Colonic mucosa (tissue), 4 donors: ENCODE measurements at places on chromosomes 3 and 15. TPM values are rescaled to one million over a fixed set of nuclear protein-coding genes. Genes with fewer than 3 reads are reported as not detected.
A peak's percentile ranks its signal among the peaks of the same experiment; 100 is the strongest.

Gene POLQ
- 12.5 TPM for total RNA-seq

Gene UBAP1L
- 3.7 TPM for total RNA-seq

Gene GRAMD1C
- total RNA-seq = 4.1 TPM

Gene PRTG
- 1.2 TPM for total RNA-seq

DNA sequence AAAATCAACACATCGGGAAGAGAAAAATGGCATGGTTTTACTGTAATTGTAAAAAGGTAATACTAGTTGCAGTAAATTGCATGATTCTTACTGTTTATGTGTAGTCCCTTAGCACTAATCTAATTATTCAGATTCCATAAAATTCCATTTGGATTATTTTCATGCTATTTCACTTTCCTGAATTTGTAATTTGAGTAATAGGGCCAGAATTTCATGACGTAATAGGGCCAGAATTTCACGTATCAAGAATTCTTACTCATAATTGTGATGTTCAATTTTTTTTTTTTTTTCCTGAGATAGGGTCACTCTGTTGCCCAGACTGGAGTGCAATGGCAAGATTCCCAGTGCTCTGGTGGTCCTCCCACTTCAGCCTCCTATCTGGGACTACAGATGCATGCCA lies 2.9 kb upstream of the U2SURP start:
- no peaks in the 10 kb centered on the region for H3K4me1 ChIP-seq
- H3K4me3 ChIP-seq = no peak overlapping the region
- no peak for DNase-seq
- no peak overlapping the region for H3K27ac ChIP-seq
- no peaks in the 10 kb centered on the region for H3K36me3 ChIP-seq

DNA sequence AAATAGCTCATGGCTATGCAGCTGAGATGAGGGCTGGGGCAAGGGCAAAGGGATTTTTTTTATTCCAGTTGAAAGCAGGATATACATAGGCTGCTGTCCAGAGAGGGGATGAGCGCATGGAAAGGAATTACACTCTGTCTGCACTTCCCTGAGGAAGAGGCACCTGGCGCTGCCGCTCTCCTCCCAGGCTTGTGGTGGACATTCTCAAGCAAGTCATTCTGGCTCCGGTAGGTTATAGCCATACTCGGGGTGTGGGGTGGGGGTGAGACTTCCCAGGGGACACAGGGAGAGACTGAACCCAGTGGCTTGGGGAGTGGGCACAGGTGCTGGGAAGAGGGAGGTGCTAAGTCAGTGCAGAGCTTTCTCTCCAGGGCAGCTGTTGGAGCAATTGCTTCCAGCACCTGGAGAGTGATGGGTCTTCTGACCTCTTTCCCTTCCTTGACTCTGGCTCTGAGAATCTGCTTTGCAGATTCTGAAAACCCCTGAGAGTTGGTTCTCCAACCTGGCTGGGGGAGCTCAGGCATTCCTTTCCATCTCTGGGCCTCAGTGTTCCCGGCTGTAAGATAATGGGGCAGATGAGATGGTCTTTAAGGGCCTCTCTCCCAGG lies 24.3 kb downstream of the CYP8B1 start:
- no peak overlapping the region for H3K4me3 ChIP-seq
- H3K27me3 ChIP-seq = no peaks in the 10 kb centered on the region
- no peaks in the 10 kb centered on the region for H3K36me3 ChIP-seq
- no peaks in the 10 kb centered on the region for H3K4me1 ChIP-seq
- DNase-seq = no peak
- no peak overlapping the region for H3K27ac ChIP-seq

DNA sequence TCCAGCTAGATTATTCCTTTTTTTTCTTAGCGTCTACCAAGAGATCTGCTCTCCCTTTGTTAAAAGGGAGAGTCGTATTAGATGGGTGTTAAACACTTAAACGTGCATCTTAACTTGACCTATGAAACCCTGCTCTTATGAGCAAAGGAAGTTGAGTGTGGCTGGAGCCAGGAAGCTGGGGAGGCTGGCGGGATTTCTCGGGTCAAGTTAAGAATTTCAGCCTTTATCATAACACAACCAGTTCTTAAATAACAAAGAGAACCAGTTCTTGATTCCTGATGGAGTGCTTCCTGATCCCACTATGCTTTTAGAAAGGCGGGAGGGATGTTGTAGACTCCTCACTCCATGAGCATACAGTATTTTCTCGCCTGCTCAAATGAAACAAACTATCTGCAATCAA lies 215.1 kb downstream of the ITPR1 start:
- DNase-seq = no peak
- H3K4me3 ChIP-seq = no peak overlapping the region
- H3K4me1 ChIP-seq = peaks cover 6% of the 10 kb centered on the region
- H3K27ac ChIP-seq = no peak overlapping the region
- H3K27me3 ChIP-seq = no peaks in the 10 kb centered on the region
- H3K36me3 ChIP-seq = no peaks in the 10 kb centered on the region

- no peak overlapping the region for H3K4me3 ChIP-seq
- no peaks in the 10 kb centered on the region for H3K36me3 ChIP-seq
- no peaks in the 10 kb centered on the region for H3K27me3 ChIP-seq
- H3K4me1 ChIP-seq = peaks cover 4% of the 10 kb centered on the region
- no peak for DNase-seq
These were observed 94.7 kb downstream of the LINGO1 start for GRCh38 chr15:77538027-77538451.

DNA sequence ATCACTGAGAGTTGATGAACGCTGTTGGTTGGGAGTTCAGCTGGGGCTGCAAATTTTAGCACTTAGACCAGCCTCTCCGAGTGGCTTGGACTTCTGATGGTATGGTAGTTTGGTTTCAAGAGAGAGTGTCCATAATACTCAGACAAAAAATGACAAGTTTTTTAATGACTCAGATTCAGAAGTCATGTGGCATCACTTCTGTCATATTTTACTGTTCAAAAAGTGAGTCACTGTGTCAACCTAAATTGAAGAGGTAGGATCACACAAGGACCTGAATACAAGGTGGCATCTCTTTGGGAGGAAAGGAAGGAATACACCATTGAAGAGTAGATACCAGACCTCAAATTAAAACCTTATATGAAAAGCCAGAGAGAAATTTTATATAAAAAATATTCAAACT lies 99.1 kb upstream of the CHMP2B start:
- no peak overlapping the region for H3K4me3 ChIP-seq
- H3K27ac ChIP-seq = no peak overlapping the region
- DNase-seq = no peak
- H3K36me3 ChIP-seq = no peaks in the 10 kb centered on the region

DNA sequence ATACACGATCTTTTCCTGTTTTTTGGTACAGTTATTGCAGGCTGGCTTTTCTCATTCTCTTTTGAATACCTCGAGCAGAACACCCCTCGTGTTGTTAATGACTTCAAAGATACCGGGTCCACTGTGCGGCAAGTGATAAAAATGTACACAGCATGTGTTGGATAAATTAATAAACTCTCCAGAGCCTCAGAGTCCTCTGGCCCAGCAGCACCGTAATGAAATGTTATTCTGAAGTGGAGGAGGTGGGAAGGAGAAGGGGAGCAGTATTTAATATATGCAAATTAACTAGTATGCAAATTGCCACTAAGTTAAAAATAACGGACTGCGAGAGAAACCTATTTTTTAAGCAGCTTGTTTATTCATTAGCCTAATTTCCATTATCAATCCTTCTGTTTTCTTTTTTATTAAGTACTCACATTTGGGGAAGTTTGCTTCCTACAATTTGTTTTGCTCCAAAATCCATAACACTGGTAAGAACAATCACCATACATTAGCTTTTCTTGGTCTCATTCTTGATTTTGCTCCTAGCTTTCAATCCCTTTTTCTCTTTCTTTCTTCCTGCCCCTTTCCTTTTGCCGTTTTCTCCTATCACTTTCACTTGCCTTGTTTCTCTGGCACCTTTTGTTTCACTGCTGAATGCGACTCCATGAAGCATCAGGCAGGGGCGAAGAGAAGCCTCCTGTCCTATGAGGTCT lies 462.3 kb upstream of the PPP2R3A start:
- no peak overlapping the region for H3K4me3 ChIP-seq
- H3K36me3 ChIP-seq = no peaks in the 10 kb centered on the region
- H3K4me1 ChIP-seq = no peaks in the 10 kb centered on the region
- H3K27ac ChIP-seq = no peak overlapping the region
- no peak for DNase-seq

DNA sequence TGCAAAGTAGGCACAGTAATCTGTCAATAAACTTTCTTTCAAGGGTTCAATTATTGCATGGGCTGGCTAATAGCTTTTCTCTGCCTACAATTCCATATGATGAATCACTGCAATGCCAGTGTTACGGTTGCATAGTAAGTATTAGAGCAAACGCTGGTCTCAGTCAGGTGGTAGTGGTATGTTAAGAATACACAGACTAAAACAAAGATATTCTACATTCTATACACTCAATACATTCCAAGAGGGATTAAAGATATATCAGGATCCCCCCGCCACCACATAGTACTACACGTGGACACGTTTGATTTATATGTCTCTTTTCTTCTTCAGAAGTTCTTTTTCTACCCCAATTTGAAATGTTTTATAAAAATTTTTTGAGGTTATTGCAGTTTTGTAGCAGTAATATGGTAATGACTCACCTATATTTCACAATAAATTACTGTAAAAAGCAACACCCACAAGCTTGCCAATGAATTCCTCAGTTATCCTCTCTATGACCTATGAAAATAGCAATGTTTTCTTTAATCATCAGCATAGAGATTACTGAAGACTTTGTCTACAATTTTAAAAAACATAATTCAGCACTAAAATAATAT lies 68.2 kb downstream of the CD200R1L start:
- H3K27me3 ChIP-seq = no peaks in the 10 kb centered on the region
- no peak overlapping the region for H3K4me3 ChIP-seq
- DNase-seq = no peak
- no peaks in the 10 kb centered on the region for H3K4me1 ChIP-seq
- H3K27ac ChIP-seq = no peak overlapping the region

- H3K27me3 ChIP-seq = no peaks in the 10 kb centered on the region
- H3K4me1 ChIP-seq = no peaks in the 10 kb centered on the region
- H3K36me3 ChIP-seq = no peaks in the 10 kb centered on the region
- H3K4me3 ChIP-seq = no peak overlapping the region
- no peak for DNase-seq
These were observed 118.4 kb upstream of the TMC3 start for GRCh38 chr15:81492331-81492968.

- H3K4me1 ChIP-seq = no peaks in the 10 kb centered on the region
- H3K27me3 ChIP-seq = no peaks in the 10 kb centered on the region
- H3K27ac ChIP-seq = no peak overlapping the region
- no peak overlapping the region for H3K4me3 ChIP-seq
These were observed 1159.5 kb downstream of the IGSF11 start for GRCh38 chr3:117874904-117875874.

- H3K27me3 ChIP-seq = no peaks in the 10 kb centered on the region
- no peak for DNase-seq
- no peak overlapping the region for H3K4me3 ChIP-seq
- H3K36me3 ChIP-seq = no peaks in the 10 kb centered on the region
- H3K4me1 ChIP-seq = no peaks in the 10 kb centered on the region
These were observed 85.3 kb downstream of the RPLP1 start for GRCh38 chr15:69537901-69538300.

DNA sequence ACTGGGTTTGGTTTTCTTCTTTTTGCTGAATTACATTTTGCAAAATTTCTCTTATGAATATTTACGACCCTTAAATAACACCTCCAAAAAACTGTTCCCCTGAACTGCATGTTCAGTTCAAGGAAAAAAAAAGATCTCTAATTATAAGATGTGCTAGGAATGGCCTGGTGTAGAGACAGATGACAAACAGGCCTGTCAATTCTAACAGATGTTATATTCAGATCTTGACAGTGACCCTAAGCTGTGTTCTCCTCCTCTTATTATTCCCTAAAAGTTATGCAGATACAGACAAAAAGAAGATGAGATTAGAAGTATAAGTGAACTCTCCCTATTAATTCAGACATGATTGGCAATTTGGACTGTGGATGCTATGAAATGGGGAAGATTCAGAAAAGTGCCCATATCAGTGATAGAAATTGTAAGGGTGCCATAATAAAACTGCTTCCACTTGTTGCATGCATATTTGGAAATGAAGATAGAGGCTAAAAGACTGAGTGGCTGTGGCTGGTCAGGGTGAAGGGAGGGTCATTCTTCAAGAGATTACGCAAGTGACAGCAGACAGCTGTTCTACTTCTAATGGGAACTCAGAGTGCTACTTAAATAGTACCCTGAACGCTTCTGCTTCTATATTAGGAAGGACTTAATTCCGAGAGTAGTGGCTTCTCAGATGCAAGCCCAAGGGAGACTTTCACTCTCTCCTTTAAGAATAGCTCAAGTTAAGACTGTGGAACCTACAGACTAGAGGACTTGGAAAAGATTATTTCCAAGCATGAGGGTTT lies 75.5 kb downstream of the ADAMTS9 start:
- H3K36me3 ChIP-seq = no peaks in the 10 kb centered on the region
- peak; percentile 25 for DNase-seq
- no peak overlapping the region for H3K27ac ChIP-seq
- no peak overlapping the region for H3K4me3 ChIP-seq
- no peaks in the 10 kb centered on the region for H3K27me3 ChIP-seq

GRCh38 chr3:135918600-135918999 lies 46.9 kb upstream of the PPP2R3A start:
- H3K27me3 ChIP-seq = no peaks in the 10 kb centered on the region
- H3K36me3 ChIP-seq = no peaks in the 10 kb centered on the region
- H3K27ac ChIP-seq = no peak overlapping the region
- no peaks in the 10 kb centered on the region for H3K4me1 ChIP-seq

- H3K27ac ChIP-seq = no peak overlapping the region
- no peaks in the 10 kb centered on the region for H3K36me3 ChIP-seq
- no peaks in the 10 kb centered on the region for H3K27me3 ChIP-seq
- H3K4me3 ChIP-seq = no peak overlapping the region
- no peaks in the 10 kb centered on the region for H3K4me1 ChIP-seq
- DNase-seq = no peak
These were observed 45.7 kb upstream of the MCTP2 start for GRCh38 chr15:94185547-94186236.

DNA sequence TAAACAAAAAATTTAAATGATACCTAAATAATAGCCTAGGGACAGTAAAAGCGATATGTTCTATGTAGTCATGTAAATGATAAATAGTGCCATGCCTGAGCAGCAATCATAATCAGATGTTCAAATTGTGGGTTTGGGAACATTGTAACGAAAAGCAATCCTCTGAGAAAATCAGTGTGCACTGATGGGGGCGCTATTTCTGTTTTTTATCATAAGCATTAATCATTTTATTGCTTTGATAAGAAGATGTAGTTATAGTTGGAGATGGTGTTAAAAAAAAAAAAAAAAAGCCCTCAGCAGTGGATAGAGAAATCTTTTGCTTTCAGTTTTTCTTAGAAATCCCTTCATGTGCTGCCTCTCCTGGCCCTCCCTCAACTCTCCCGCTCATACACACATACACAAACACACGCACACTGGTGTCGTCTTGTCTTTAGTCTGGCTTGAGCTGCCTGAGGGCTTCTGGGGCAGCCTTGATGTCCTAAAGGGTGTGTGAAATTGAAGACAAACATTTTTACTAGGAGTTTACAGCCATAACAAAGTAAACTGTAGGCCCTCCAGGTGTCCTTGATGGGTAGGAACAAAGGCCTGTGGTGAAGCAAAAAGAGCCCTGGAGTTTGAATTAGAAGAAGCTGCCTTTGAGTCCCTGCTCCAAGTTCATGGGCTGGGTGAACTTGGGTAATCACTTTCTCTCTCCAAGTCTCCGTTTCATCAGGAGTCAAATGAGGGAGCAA lies 428.1 kb downstream of the SOX2 start:
- H3K36me3 ChIP-seq = no peaks in the 10 kb centered on the region
- no peak overlapping the region for H3K27ac ChIP-seq
- no peak overlapping the region for H3K4me3 ChIP-seq

GRCh38 chr3:23094890-23095462 lies 108.2 kb upstream of the UBE2E2 start:
- no peak for DNase-seq
- H3K4me3 ChIP-seq = no peak overlapping the region
- no peak overlapping the region for H3K27ac ChIP-seq
- no peaks in the 10 kb centered on the region for H3K36me3 ChIP-seq

GRCh38 chr15:63864186-63864585 lies 30.4 kb upstream of the HERC1 start:
- no peak overlapping the region for H3K4me3 ChIP-seq
- no peaks in the 10 kb centered on the region for H3K36me3 ChIP-seq
- H3K4me1 ChIP-seq = no peaks in the 10 kb centered on the region
- no peaks in the 10 kb centered on the region for H3K27me3 ChIP-seq
